NCI-H1694 (cell line): ENCODE measurements at places on chromosomes 1 and 21.

GRCh38 chr1:174818951-174819350, 180.8 kb upstream of the CACYBP start:
- DNase-seq = no peak

DNA sequence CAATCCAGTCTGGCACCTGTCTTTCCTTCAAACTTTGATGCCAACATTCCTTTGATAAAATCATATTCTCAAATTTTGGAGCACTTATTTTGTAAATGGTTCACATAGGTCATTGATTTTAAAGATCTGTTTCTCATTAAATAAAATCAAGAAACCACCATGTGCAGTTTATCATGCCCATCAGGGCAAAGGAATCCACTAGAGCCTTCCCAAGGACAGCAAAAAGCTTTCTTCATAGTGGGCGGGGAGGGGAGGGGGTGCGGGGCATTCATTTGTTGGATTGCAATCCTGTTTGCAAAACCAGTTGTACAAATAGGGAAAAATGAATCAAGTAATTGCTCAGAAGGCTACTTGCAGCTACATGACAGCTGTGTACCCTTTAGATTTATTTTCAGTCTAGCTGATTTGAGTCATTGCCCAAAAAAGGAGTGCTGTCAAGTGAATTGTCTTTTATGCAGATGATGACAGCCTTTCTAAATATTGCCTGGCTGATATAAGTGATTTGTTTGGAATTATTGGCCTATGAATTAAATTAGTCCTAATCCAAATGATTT, 23.0 kb downstream of the LRRC8B start:
- DNase-seq = peak; percentile 61

DNA sequence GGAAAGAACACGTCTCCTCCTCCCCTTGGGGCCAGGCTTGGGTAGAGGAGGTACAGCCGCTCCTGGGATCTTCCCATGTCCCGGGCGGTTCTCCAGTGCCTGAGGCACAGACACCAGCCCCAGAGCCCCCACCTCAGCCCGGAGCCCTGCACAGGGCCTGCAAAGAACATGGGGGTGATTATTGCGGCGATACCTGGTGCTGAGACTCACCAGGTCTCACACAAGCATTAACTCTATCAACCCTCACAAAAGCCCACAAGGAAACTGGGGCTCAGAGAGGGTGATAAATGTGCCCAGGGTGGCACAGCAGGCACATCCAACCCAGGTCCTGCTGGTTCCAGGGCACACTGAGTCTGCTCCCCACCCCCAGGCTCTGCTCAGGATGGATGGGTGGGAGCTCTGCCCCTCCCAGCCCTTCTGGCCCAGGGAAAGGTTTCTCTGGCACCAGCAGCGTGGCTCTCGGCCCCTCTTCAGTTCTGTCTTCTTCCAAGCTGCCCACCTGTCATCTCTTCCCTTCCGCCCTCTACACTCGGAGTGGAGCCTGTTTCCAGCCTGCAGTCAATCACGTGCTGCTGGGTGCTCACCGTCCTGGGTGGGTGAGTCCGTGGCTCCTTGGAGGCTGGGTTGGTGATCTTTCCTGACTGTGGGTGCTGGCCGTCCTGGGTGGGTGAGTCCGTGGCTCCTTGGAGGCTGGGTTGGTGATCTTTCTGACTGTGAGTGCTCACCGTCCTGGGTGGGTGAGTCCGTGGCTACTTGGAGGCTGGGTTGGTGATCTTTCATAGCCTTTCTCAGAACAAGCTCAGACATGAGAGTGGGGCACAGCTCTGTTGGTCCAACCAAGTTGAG, 53.6 kb upstream of the AJAP1 start:
- no peak for DNase-seq

DNA sequence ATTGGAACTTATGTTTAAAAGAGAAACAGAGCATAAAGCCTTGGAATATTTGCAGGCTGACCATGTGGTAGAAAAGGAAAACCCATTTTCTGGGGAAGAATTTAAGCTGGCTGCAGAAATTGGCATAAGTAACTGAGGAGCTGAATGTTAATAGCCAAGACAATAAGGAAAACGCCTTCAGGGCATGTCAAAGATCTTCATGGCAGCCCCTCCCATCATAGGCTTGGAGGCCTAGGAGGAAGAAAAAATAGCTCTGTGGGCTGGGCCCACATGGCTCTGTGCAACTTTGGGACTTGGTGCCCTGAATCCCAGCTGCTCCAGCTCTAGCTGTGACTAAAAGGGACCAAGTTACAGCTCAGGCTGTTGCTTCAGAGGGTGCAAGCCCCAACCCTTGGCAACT, 51.5 kb downstream of the CTH start:
- no peak for DNase-seq

- DNase-seq = no peak
Observed at GRCh38 chr1:180261524-180262155, 31.6 kb downstream of the LHX4 start.

DNA sequence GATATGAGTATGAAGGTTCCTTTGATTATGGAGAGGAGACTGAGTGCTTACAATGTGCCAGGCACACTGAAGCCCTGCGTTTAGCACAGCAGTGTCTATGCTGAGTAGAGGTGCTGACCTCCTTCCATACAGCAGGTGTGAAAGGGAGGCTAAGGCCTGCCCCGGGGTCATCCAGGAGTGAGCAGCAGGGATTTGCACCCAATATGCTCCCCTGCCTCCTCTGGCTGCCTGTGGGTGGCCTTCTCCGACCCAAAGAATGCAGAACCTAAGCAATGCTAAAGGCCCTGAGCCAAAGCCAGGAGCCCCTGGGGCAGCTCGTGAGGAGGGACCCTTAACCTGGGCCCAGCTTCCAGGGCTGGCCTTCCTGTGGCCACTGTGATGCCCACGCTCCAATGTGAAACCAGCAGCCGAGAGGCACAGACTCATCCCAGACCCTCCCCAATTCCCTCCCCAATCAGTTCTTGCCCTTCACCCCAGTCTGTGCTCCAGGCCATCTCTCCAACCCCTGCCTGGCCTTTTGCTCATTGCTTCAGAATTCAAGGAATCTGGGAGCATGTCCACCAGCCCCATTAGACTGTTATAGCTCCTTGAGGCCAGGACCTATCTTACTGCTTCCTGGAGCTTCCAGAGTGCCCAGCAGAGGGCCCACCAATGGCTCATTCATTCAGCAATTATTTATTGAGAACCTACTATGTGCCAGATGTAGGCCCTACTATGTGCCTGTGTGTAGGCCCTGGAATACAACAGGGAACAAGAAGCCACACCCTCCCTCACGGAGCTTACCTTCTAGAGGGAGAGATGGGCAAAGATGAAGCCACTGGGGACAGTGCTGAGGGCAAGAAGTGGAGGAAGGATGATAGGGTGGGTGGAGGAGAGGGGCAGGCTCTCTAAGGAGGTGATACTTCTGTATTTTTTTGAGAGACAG, 53.3 kb downstream of the TAS1R2 start:
- no peak for DNase-seq

GRCh38 chr1:77202751-77203150, 16.5 kb downstream of the PIGK start:
- no peak for DNase-seq

GRCh38 chr1:85153149-85153891, 47.5 kb downstream of the SYDE2 start:
- DNase-seq = no peak

DNA sequence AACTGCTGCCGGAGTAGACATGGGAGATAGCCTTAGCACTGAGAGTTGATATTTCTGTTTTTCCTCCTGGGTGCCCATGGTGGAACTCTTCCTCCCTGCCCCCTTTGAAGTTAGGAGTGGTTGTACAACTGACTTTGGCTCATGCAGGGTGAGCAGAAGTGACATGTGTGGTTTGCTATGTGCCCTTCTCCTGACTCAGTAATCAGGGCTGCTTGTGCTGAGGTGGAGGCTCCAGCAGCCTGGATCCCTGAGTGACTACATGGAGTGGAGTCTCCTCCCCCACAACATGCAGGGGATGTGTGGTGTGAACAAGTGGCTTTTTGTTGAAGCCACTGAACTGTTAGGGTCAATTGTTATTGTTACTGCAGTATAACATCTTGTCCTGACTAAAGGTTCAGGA, 261.6 kb downstream of the CAMTA1 start:
- DNase-seq = no peak

- peak; percentile 11 for DNase-seq
Observed at GRCh38 chr1:13965770-13966398, 265.9 kb downstream of the PRDM2 start.

- no peak for DNase-seq
Observed at GRCh38 chr1:180916771-180917170, 4.1 kb downstream of the KIAA1614 start.

GRCh38 chr1:28934676-28935075, 20.3 kb downstream of the EPB41 start:
- no peak for DNase-seq
